Stimulated activated CD8-positive, alpha-beta memory T cell treated with anti-CD3 and anti-CD28 coated beads, Interleukin-15, amount 100 ng/mL, for 4 hours (primary cell): ENCODE measurements at places on chromosomes 5 and 9.

DNA sequence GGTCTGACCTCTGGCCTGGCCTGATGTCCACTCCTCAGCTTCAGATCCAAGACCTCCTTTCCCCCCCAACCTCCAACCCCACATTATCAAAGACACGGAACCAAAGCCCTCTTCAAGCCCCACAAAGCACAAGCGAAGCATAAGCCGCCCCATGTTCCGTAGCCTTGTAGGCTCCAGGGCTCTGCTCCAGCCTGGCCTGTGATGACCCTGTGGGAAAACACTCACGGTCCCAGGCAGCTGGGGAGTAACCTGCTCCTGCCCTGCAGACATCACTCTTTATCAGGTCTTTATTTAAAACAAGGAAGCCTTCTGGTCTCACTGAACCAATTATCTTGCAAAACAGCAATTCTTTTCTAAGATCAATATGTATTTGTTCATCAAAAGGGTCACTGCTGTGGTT lies 15.4 kb upstream of the WNK2 start:
- no peak for DNase-seq

DNA sequence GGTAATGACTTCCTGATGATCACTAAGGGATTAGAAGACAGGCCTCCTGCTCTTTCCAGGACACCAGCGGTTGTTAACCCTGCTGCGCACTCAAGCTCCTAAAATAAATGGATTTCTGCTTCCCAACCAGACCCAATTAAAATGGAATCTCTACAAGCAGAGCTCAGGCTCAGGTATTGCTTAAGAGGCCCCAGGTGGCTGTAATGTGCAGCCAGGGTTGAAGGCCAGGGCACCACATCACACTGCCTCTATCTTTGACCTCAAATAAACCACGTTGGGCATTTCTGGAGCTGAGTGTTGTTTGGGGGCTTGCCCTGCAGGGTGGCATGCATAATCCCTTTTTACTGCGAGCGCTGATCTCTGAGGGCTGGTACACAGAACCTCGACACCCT lies 108.0 kb downstream of the FBXO38 start:
- no peak for DNase-seq

DNA sequence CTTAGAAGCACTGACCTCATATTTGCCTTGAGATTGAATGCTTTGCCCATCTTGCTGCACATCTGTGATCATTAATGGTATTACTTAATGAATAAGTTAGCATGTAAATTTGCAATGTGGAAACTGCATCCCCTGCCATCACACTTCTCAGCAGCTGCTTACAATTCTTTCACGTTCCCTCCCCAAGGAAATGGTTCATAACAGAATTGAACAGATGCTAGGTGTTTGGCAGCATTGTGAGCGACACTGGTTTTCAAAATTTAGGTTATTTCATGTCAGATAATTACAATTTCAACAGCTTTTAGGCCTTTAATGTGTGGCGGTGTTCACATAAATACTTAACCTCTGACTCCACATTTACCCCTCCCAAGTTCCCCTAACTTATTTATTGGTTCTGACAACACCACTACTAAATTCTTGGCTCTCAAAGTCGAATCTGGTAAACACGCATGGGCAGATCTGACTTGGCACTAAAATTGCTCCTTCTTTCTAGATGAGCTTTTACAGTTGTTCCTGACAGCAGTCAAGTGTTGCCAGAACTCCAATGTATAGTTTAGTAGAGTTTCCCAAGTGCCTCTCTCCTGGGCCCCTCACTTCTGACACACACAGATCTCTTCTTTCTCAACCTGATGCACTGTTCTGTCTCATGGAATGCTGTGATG lies 46.8 kb downstream of the SLC1A3 start:
- no peak for DNase-seq

DNA sequence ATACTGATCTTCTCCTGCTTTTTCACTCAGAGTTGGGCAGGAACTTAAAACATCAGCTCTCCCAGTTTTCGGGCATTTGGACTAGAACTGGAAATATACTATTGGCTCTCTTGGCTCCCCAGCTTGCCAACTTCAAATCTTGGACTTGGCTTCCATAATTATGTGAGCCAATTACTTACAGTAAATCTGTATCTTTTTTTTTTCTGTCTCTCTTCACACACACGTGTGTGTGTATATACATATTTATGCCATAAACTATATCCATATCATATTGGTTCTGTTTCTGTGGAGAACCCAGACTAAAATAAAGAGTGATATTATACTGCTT lies 379.6 kb upstream of the PRR16 start:
- no peak for DNase-seq

GRCh38 chr5:170262061-170263045 lies 29.6 kb downstream of the C5orf58 start:
- DNase-seq, result no peak

DNA sequence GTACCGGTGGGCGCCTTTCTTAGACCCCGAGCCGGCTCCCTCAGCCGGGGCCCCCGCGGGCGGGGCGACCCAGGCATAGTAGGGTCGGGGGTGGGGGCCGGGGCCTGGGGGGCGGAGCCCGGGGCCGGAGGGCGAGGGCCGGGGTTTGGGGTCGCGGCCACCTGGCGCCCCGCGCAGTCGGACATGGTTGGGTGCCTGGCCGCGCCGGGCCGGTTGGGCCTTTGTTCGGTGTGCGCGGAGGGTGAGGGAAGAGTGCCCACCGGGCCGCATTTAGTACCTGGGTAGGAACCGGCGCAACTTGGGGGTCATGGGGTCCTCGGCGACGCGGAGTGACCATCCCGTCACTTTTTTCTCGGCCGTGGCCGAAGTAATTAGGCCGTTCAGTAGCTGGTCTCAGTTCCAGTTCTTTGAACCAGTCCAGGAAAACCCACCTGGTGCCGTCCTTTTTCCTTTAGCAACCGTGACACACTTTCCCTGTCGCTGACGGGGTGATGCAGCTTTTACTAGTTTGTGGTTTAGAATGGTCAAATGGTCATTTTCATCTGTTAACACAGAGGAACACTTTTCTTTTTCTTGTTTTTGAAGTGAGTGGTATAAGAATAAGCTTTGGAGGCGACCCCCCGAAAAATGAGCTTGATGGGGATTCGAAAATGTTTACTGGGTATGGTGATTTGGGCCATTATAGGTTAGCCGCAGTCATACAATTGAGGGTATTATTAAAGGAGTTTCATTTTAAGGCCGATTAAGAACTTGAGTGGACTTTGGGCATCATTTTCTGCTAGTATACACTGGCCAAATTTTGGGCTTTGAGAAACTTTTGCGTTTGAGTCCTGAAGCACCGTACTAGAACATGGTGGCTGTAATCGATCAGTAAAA lies 589 bp downstream of the CKS2 start:
- DNase-seq, result no peak

DNA sequence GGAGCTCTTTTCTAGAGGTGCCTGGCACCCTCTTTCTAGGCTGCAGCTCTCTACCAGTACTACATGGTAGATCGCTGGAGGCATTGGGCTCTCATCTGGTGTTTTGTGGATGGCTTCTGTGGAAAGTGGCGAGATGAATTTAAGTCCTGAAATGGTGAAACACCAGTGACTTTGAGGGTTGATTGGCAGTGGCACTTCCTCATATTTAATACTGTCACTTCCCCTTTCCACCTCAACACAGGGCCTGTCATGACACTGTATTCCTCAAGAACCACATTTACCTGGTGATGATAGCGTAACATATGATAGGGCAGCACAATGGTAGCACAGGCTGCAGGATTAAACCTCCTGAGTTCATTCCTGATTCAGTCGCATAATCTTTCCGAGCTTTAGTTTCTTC lies 132.1 kb downstream of the KDM4C start:
- DNase-seq, result no peak

GRCh38 chr9:91045041-91045440 lies 243.4 kb downstream of the SYK start:
- DNase-seq, result no peak

- no peak for DNase-seq
These were observed 86.0 kb downstream of the PAX5 start for GRCh38 chr9:36948051-36948450.

DNA sequence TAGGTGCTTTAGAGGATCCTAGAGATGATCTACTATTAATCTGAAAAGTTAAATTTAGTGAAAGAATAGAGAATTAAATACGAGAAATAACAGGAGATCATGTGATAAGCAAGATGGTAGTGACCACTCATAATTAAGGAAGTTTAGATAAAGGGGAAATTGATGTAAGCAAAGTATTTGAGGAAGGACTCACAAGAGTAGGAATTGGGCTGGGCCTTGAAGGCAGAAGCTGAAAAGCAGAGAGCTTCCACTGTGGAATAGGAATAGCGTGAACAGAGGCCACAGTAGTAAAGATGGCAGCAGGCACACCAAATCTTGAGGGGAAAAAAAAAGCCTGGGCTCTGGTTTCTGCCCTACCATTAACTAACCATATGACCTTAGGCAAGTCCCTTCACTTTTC lies 38.0 kb downstream of the KIF24 start:
- no peak for DNase-seq

- no peak for DNase-seq
These were observed 127.0 kb upstream of the VLDLR start for GRCh38 chr9:2494562-2494961.

DNA sequence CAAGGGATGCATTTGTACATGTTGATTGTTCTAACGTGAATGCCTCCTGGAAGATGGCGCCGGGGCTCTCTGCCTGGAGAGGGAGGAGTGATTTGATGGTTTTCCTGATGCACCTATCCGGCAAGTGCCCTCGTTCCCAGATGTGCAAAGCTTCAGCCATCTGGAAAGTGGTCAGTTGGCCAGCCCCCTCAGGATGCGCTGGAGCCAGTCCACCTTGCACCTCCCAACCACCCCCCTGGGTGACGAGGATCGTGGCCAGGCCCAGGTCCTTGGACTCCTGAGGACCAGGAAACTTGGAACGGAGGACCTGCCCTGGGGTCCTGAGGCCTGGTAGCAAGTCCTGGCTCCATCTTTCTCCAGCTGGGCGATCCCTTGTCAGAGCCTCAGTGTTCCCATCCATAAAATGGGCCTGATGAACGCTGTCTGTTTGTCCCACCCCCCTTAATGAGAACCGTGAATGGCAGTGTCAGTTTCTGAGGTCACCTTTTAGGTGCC lies 23.6 kb upstream of the RNU6ATAC start:
- no peak for DNase-seq

DNA sequence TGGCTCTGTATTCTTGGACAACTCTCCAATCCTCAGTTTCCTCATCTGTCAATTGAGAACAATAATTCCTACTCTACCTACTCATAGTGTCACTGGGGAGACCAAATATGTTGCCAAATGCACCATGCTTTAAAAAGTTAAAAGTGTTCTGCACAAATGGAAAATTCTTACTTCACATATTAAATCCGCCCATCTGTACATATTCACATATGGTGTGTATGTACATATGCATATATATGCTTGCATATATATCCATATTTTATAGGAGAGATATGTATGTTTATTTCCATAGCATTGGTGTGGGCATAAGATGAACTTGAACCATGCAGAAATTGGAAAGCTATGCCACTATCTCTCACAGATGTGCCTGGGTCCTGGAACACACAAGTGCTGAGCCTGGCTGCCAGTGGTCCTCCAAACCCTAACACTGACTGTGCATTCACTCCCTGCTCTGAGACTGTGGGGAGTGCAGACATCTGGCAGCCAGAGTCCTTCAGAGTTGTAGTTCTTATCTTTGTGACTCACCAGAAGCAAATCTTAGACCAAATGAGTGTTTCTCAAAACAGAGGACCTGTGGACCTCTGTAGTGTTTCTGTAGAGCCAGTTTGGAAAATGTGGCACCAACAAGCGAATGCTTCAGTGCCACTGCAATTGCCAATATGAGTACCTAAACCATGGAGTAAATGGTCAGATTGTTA lies 168.7 kb downstream of the GRIA1 start:
- DNase-seq, result no peak

DNA sequence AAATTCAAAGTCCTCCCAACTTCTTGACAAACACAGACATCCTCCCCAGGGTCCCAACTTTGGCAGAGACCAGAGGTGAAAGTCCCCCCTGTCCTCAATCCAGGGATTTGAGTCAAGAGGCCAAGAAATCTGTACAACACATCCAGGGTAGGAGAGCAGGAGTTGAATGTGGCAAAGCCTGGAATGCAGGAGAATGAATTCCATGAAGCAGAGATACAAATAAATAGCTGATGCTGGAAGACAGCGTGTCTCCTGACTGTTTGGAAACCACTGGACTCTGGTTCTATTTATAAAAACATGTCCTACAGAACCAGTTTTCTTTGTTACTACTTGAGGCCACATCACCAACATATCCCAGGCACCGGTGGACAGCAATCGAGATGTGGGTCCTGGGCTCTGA lies 43.7 kb upstream of the SLIT3 start:
- no peak for DNase-seq

DNA sequence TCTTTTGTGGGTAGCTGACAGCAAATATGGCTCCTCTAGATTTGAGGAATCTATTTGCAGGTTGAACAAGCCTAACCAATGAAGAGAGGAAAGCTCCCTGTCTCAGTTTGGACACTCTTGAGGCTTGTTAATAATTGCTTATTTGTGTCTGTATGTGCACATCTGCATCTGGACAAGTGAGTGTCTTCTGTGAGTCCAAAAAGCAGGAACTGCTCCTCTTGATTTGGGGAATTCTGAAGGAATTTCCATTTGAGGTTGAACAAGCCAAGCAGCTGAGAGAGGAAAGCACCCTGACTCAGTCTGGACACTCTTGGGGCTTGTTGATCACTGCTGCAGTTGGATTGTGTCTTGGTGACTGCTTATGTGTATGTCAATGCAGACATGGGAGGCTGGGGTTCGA lies 211.6 kb downstream of the DTWD2 start:
- no peak for DNase-seq

DNA sequence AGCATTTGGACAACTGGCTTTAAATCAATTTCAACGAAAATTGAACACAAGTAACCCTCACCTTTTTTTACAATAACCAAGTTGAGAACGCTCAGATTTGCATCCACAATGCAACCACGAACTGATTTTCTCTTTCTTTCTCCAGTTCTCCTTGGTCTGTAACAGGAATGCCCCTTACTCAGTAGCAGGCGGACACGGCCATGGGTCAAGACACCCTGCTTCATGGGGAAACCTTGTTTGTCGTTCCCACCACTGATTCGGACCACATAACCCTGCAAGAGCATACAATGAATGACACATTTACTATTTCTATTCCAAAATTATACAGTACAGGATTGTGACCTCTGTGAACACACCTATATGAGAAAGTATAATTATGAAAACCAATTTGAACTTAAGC lies 1.4 kb downstream of the RPS6 start:
- DNase-seq, result no peak
